ENCODE measurements at places on chromosomes 5 and 9.
A peak's percentile ranks its signal among the peaks of the same experiment; 100 is the strongest.

GRCh38 chr5:132050661-132051552 is 9.5 kb upstream of the IL3 start:
- DNase-seq, result no peak

GRCh38 chr9:127931092-127931881 is 710 bp upstream of the PIP5KL1 start:
- no peak for DNase-seq

DNA sequence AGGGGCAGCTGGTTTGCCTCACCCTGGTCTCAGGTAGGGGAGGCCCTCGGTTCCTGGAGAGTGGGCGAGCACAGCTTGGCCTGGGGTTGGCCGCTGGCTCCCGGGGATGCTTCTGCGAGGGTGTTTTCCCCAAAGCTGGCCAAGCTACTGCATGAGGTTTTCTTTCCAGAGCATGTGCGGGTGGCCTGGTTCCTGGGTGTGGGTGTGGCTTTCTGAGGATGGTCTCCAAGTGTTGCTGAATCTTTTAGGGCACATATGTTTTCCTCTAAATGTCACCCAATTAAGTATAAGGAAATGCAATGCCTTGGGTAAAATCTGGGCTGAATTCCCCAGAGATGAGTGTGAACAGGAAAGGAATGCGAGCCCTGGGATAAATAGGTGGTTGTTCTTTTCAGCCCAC is 115.8 kb upstream of the ICE1 start:
- no peak for DNase-seq

GRCh38 chr9:128026773-128027541 is 40.2 kb downstream of the NAIF1 start:
- no peak for DNase-seq

GRCh38 chr9:134650431-134651190 is 9.0 kb downstream of the COL5A1 start:
- DNase-seq, result no peak

DNA sequence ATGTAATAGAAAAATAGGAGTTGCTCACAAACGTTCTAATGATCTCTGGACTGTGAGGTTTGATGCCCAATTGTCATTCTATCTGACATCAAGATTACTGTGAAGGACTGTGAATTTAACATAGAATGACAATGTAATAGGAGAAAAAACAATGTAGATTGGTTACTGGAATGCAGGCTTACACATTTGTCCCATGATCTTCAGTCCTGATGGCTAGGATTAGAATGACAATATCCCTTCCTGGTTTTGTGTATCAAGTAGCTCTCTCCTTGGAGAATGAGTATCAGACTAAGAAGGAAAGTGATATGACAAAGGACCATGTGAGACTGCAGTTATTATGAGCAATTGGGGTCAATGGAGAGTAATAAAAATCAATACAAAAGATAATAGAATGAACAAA is 862.2 kb upstream of the C9orf72 start:
- DNase-seq, result no peak

DNA sequence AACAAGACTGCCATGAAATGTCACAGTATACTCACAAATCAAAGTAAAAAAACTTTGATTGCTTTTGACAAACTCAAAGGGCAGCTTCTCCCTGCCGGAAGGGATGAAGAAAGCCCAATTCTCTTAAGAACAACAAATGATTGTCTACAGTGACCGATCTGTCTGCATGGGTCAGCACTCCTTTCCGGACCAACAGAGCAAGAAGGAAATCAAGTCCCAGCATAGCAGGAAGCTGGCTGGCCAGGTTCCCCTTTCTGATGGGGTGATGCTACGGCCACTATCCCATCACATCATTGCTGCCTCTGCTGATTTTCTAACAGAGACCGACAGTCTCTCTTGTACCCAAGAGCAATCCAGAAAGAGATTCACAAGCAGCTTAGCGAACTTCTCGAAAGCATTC is 692 bp downstream of the C1QTNF3 start:
- DNase-seq, result no peak

- no peak for DNase-seq
Observed at GRCh38 chr9:75552941-75553340, 337.5 kb upstream of the PCSK5 start.

DNA sequence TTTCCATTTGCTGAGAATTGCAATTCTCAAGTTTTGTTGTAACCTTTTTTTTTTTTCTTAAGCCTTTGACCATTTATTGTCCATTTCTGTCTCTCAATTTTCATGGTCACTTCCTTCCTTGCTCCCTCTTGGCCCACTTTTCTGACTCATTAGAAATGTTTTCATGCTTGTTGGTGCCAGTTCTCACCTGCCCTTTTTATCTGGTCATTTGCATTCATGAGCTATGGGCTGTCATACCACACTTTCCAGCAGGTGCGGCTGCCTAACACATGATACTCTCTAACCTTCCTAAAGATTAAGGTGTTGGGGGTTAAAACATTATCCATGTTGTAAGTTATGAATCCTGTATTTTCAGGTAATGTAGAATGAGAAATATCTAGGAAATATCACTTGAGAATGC is 150.5 kb upstream of the TLX3 start:
- no peak for DNase-seq

GRCh38 chr9:19424176-19424779 is 15.5 kb downstream of the ACER2 start:
- DNase-seq, result no peak

DNA sequence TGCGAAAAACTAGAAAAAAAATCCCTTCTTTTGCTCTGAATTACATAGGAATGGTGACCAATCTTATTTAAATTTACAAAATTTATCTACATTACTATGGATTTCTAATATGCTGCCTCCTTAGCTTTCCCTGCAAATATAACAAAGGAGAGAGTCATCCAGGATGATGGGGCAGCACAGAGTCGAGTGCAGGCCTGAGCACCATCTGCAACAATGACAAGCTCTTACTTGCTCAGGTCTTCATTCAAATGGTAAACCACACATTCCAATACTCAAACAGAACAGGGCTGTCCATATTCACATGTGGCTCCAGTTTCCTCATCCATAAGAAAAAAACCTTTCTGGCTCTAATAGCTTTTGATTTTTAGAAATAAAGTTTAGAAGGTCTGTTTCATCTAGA is 33.5 kb upstream of the ZNF354B start:
- no peak for DNase-seq

DNA sequence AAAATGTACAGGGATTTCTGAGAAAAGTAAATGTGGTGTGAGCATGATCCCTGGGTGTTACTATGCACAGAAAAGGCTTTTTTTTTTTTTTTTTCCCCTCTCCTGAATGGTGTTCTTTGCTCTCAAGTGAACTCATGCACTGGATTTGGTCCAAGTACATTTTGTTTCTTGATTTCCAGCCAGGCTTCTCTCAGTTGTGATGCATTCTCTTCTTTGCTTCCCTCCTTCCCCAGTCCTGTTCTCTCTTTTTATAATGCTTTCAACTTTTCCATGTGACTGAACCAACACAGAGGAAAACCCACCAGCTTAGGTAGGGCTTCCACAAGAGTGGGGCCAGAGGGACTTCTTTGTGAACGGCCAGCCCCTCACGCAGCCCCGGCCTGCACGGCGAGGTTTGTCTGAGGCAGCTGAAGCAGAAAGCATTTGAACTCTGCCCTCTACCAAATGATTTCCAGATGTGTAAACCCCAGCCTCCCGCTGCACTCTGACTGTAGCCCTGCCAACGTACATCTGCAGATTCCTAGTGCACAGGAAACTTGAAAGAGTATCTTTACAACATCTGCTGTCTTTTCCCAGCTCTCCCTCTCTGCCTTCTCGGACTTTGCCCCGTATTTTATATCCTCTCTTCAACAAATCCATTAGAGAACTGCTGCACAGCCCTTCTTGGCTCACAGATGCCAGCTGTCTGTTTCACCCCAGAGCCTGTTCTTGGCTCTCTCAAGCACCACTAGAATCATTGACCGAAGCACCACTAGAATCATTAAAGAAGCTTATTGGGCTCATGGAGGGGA is 71.8 kb upstream of the CD180 start:
- DNase-seq, result peak; percentile 58

DNA sequence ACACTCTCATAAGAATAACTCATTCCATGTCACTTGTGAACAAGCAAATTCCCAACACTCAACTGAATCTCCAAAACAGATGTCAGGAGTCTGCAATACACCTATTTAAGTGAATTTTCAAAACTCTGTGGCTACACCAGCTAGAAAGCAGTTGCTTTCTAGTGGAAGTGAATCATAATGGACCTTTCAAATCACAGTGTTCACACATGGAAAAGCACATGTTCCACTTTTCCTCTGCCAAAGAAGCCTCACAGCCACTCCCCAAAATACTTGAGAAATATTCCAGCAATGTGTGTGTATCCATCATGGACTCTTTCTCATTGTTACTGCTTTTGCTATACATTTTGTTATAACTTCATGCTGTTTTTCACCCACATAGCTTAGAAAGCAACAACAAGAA is 17.4 kb downstream of the MARCHF3 start:
- DNase-seq, result no peak

GRCh38 chr9:128190516-128191405 is 611 bp downstream of the CIZ1 start:
- DNase-seq, result no peak

DNA sequence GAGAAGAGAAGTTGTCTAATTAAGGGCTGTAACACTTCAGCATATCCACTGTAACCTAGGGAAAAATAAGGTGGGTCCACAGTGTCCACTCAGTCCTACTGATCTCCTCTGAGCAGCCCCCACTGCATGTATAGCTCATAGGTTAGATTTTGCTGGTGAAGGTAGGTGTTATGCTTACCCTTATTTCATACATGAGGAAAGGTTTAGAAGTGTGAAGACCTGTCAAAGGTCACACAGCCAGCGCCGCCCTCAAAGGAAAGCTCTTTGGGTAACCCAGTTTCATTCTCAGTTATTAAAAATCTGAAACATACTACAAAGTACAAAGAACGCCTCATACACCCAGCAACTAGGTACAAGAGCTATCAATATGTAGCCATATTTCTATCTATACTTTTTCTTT is 87.2 kb downstream of the TLE4 start:
- DNase-seq, result no peak

DNA sequence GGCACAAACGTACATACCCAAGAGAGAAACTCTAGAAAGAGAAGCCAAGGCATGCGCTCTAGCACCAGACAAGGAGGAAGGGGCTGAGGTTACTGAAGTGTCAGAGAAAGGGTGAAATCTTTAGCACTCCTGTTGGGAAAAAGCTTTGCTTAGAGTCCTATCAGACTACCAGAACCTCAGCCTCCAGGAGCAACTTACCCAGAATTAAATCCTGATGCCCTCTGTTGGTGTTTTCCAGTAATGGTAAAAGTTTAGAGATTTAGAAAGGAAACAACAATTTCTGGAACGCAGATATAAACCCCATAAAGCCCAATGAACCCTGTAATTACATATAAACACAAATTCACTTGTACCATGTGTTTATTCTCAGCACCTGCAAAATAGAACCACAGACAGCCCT is 33.2 kb upstream of the ASTN2 start:
- no peak for DNase-seq

DNA sequence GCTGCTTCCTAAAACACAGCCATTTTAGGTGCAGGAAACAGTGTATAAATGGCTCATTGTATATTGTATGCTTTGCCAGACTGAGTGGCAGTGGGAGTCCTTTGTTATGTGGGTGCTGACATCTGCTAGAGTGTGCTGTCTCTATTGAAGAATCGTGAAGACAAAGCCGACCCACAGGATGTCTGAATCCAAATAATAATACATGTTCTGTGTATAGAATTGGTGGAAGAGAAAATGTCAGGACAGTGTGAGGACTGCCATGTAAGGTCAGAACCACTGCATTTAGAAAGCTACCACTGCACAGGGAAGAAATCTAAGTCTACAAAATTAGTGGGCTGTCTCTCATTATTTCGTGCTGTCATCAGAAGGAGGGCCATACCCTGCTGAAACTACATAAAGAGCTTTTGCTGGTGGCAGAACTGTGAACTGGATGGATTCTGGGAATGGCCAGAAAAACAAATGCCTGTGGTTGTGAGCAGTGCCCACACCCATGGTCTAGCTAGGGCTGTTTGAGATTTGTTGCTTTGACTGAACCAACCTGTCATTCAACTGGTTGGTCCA is 2.5 kb downstream of the IL7R start:
- no peak for DNase-seq

GRCh38 chr5:36402512-36402906 is 100.8 kb upstream of the RANBP3L start:
- no peak for DNase-seq

DNA sequence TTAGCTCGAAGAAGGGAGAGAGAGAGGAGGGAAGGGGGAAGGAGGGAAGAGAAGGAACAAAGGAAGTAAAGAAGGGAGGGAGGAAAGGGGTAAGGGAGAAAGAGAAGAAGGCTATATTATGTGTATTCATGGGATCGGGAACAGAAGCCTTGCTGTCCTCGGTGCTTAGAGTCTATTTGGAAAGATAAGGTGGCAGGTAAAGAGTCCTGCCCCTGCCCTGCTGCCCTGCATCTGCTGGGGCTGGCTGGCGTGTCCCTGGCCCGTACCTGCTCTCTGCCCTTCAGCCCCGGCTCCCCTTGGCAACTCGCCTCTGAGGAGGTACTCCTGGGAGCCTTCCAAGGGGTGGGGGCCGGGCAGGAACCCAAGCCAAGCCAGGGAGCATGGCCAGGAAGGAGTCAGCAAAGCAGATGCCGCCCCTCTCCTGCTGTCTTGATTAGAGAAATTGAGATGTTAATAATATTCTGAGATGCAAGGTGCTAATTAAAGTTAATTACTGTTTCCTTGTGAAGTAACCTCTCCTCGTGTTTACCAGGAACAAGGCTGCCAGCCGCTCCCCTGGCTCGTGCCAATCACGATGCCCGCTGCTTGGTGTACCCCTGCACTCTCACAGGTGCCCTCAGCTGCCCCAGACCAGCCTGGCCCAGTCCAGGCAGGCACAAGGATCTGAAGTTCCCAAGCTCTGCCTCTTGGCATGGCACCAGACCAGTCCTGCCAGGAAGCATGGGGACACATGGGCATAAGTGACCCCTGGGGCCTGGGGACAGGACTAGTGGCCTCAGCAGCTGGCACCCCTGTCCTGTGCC is 36.6 kb downstream of the PCDH1 start:
- DNase-seq, result no peak

- no peak for DNase-seq
Observed at GRCh38 chr5:42422656-42423280, 471 bp upstream of the GHR start.

GRCh38 chr9:92645041-92645440 is 24.9 kb downstream of the IPPK start:
- no peak for DNase-seq

- DNase-seq, result no peak
Observed at GRCh38 chr5:178119915-178120606, 6.7 kb downstream of the N4BP3 start.

DNA sequence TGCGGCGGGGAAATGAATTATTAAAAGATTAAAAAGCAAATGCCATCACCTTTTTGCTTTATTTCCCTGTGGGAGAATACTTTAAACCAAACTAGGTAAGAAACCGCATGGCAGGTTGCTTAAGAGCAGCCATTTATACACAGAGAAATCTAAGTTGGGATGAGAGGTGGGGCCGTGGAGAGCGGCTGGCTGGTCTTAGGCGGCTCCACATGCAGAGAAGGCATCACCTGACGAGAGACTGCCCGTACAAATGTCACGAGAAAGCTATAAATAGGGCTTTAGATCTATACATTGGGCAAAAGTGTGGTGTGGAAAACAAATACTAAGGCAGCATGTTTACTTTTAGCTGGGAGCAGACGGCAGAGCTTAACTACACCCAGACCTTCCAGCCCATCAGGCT is 39.4 kb downstream of the MED27 start:
- peak; percentile 51 for DNase-seq

- no peak for DNase-seq
Observed at GRCh38 chr5:91182763-91183162, 200.4 kb downstream of the ARRDC3 start.

GRCh38 chr9:72564479-72565281 is 43.3 kb downstream of the TMC1 start:
- DNase-seq, result no peak

- no peak for DNase-seq
Observed at GRCh38 chr9:126128494-126129142, 198.0 kb upstream of the MVB12B start.

Measured in NCI-H187 treated with DMSO at 0.1 percent for 48 hours (cell line).